Cortex of kidney (tissue), 1 donor: ENCODE measurements at places on chromosomes 12 and 14.

- no peak for DNase-seq
These were observed 44.7 kb downstream of the PALS1 start for GRCh38 chr14:67285876-67286452.

DNA sequence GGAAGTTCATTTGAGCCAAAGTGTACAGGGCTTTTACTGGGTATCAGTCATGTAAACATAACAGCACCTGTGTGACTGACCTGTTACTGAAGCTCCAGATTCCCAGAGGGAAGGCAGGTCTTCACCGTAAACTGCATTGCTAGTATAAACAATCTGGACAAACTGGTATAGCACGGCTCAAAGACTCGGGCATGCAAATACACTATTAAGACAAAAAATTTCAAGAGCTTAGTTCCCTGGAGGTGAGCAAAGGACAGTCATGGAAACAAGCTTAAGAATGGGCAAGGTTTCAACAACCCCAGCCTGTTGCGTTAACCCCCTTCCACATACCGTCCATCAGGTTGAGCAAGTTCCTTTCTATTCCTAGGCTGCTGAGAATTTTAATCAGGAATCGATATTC is 9.4 kb downstream of the PARP11 start:
- no peak for DNase-seq

DNA sequence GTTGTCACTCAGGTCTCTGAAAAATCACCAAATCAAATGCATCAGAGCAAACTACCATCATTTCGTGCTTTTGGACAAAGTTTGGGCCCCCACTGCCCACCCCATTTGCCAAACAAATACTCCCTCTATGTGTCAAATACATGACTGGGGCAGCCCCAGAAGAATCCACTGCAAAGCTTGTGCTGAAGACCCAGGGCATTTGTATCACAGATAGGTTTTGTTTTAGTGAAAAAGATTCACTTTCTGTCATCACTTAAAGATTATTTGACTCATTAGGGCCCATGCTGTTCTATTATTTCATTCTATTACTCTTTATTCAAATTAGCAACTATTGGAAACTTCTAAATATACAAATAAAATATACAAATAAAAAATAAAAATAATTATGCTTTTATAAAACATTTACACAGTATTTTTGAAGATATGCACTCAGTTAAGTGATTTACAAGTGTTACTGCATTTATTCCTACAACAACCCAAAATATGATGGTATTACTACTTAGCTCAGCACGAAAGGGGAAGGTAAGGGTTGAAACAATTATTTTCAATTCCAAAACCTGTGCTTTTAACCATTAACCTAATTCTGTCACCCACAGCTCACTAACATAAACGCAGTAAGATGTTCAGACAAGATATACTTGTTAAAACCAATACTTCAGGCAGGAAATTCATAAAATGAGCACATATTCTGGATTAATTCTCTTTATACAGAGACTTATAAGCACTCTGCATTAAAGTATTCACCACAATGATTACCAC is 36.5 kb downstream of the LRIG3 start:
- no peak for DNase-seq

GRCh38 chr14:67508956-67509355 is 20.4 kb upstream of the TMEM229B start:
- no peak for DNase-seq

GRCh38 chr14:92943855-92944570 is 21.1 kb downstream of the CHGA start:
- DNase-seq, result no peak

- DNase-seq, result no peak
These were observed 82.1 kb downstream of the AVPR1A start for GRCh38 chr12:63068857-63069442.

DNA sequence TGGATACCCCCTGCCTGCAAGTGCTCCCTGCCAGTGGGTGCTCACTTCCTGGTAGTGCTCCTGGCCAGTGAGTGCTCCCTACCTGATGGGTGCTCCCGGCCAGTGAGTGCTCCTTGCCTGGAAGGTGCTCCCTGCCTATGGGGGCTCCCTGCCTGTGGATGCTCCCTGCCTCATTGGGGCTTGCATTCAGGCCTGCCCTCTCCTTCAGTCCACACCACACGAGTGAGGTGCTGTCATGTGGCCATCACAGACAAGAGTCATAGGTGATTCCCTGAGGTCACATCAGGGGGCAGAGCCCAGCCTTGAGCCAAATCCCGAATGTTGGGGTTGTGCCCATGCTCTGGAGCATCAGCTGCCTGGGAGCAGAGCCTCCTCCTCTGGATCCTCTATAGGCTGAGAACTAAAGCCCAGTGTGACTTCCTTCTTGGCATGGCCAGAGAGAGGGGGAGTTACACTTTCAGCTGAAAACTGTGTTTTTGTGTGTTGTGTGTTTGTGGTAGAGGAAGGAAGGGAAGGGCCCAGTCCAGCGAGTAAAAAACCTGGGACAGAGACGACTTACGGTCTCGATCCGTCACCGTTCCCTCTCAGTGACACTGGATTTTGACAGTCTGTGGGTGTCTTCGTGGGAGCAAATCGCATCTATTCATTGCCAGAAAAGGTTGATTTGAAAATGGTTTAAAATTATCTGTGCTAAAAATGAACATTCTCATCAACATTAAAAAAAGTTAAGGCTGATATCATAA is 136.0 kb downstream of the ADGRD1 start:
- no peak for DNase-seq

DNA sequence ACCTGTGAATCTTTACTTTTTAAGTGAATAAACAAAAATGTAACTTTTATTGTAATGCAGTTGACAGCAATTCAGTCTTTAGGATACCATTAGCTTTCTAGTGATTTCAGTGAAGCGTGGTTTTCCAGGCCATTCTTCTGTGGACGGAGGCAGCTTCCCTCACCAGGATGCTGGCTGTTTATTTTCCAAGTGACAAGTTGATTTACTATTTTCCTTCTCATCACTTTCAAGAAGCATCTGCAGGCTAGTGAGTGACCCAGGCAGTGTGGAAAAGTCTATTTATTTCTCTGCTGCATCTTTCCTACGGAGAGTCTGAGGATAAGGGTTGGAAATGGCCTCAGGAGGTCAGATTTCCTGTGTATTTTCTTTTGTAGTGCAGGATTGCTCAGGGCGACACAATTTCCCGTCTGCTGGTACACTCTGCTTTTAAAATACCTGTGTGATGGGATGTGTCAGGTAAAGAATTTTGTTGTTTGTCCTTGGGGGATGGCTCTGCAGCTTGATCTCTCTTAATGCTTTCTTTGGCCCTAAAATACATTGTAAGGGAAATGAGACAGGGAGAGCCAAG is 467.8 kb downstream of the NRXN3 start:
- DNase-seq, result no peak

- no peak for DNase-seq
These were observed 344 bp downstream of the LPAR5 start for GRCh38 chr12:6635375-6635855.

DNA sequence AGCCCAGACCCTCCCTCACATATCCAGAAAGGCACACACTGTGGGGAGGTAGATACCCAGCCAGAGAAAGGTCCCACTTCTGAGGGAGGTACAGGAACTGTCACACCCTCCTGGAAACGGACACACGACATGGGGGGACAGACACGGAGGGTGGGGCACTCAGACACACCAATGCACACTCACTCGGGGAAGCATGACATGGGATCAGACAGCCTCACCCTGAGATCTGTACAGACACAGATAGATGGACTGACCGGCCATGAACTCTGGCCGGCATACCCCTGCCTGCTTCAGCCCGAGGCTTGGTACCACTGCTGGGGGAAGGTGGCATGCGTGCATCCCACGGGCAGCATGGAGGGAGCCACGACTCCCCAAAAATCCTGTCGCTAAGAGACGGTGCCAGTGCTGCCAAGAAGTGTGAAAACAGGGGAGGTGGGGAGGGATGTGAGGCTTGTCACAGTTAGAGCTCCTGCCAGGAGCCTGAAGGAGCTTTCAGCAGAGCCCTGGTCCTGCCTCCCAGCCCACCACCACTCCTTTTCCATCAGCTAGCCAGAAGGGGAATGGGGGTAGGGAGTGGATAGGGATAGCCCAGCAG is 571 bp downstream of the CPNE6 start:
- DNase-seq, result no peak

GRCh38 chr12:40644708-40645107 is 47.5 kb upstream of the CNTN1 start:
- DNase-seq, result no peak

- DNase-seq, result no peak
These were observed 125.0 kb upstream of the DYRK2 start for GRCh38 chr12:67523538-67523937.

- no peak for DNase-seq
These were observed 135.8 kb downstream of the INSM2 start for GRCh38 chr14:35669782-35670181.

DNA sequence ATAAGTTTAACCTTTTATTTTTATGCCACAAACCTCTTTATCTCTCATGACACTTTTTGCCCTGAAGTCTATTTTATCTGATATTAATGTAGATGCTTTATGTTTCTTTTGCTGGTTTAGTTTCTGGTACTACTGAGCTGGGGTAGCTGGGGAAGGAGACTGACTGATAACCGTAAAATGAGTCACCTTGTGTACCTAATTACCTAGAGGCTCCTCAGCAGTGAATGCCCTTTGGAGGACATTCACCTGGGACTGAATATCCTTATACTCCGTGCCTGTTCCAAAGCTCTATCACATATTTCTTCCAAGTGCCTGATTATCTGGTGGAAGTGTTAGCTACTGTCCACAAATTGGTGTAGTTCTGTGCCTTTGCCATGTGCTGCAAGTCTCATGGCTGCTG is 13.9 kb downstream of the ATL1 start:
- DNase-seq, result no peak

GRCh38 chr14:92540472-92541048 is 27.0 kb downstream of the RIN3 start:
- DNase-seq, result no peak

DNA sequence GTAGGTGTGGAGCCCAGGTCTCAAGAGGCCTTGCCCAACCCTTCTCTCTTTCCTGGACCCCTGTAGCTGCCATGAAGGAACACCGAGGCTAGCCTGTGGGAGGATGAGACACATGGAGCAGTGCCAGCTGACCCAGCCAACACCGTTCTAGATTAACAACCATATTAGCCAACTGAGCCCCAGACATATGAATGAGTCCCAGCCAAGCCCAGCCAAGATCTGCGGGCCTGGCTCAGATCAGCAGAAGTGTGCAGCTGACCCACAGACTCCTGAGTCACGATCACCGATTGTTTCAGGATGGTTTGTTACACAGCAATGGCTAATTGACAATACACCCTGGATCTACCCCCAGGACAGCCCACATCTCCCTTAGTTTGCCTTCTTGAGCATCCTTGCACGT is 82.1 kb downstream of the NTF3 start:
- no peak for DNase-seq

DNA sequence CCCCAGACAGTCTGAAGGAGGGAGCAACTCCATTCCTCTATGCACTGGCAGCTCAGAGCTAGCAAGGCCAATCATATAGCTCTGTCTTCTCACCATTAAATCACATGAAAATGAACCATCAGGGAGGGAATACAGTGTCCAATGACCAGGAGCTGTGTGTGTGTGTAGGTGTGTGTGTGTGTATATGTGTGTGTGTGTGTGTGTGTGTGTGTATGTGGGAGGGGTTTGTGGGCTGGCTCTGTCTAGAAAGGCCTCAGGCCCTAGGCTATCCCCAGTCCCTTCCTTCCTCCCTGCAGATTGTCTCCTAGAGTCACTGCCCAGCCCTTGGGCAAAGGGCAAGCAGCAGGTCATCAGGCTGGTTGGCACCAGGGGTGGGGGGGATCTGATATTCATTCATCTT is 5.7 kb upstream of the SUSD6 start:
- DNase-seq, result no peak

- no peak for DNase-seq
These were observed 2.1 kb downstream of the AKAP6 start for GRCh38 chr14:32331206-32331605.

DNA sequence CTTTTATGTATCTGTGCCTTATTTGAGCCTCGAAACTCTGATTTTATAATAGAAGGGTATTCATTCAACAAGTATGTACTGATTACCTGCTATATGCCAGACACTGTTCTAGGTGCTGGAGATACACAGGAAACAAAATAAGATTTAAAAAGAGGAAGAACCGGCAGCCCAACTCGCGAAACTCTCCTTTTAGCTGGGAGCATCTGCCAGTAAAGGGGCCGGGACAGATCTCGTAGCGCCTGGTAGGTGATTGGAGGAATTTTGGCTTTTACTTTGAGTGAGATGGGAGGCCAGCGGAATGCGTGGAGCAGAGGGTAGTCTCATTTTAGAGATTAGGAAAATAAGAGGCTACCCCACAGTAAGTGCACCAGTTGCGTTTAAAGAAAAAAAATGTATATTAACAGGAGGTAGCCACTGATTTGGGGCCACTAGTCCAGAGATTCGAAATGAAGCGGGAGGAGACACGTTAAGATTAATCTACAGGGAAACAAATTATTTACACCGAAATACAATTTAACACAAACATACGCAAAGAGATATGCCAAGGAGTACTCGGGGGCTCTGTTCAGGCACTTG is 520 bp upstream of the MON2 start:
- DNase-seq, result no peak

- DNase-seq, result no peak
These were observed 76.3 kb upstream of the FUT8 start for GRCh38 chr14:65336191-65336591.

DNA sequence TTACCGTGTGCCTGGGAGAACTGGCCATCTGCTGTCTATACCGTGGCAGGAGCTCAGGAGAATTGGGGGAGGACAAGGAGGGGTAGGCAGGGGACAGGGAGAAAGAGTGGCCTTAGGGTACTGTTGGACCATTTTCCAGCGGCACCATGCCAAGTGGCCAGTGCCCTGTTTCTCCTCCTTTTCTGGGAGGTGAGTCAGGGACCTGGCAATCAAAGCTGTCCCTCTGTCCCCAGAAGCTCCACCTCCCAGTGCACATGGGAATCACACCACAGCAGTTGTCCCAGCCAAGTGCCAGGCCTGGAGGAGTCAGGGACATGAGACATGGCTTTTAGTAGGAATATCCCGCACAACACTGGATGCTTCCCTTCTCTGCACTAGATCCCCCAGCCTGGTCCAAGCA is 118.0 kb downstream of the GCH1 start:
- DNase-seq, result no peak

GRCh38 chr14:70008284-70009262 is 129.4 kb downstream of the SMOC1 start:
- DNase-seq, result no peak

DNA sequence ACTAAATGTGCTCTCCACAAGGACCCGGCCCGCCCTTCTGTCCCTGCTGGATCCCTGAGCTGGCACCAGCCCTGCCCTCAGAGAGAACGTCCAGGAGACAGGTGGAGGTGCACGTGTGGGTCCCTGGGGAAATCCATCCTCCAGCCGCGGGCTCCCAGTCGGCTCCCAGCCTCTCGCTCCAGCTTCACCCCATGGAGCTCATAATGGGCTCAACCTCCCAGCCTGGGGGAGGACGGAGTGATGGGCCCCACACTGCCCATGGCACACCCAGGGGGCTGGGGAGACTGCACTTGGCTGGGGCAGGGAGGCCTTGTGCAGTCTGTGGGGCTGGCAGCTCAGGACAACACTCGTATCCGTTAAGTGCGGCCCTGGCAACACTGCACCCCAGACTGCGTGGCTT is 250.5 kb downstream of the TMEM121 start:
- DNase-seq, result no peak

GRCh38 chr12:2732290-2732689 is 62.5 kb upstream of the FKBP4 start:
- no peak for DNase-seq

- DNase-seq, result no peak
These were observed 12.4 kb downstream of the MSI1 start for GRCh38 chr12:120356567-120357030.

GRCh38 chr14:72701605-72702004 is 192.3 kb downstream of the DPF3 start:
- DNase-seq, result no peak

GRCh38 chr14:35818346-35819115 is 7.6 kb upstream of the BRMS1L start:
- no peak for DNase-seq

GRCh38 chr12:109545826-109546225 is 27.5 kb downstream of the MMAB start:
- DNase-seq, result no peak
